ENCODE measurements at places on chromosomes 5 and 9.

GRCh38 chr5:58675341-58675740, 92.5 kb downstream of the RAB3C start:
- DNase-seq: no peak

DNA sequence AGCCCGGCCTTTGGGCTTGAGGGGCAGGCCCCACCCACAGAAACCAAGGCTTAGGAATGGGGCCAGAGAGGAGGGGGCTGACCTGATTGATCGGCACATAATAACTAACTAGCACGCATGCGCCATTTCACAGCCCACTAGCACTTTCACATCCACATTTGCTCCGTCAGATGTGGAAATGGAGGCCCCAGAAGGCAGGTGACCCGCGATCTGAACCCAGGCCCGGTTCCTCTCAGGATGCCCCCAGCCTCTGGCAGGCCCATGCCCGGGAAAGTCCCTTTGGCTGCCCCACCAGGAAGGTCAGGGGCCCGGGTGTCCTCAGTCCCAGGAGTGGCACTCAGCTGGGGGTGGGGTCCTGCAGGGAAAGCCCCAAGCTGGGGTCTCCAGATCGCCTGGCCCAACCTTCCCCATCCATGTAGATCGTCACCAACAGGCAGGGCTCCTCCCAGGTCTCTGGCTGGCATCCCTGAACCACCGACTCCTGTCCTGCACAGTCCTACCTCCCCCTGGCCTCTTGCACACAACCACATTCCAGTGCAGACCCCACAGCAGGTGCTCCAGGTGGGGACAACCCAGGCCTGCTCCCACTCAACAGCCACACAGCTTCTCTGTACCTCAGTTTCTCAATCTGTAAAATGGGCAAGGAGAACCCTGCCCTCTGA, 46.7 kb downstream of the VAV2 start:
- no peak for DNase-seq

DNA sequence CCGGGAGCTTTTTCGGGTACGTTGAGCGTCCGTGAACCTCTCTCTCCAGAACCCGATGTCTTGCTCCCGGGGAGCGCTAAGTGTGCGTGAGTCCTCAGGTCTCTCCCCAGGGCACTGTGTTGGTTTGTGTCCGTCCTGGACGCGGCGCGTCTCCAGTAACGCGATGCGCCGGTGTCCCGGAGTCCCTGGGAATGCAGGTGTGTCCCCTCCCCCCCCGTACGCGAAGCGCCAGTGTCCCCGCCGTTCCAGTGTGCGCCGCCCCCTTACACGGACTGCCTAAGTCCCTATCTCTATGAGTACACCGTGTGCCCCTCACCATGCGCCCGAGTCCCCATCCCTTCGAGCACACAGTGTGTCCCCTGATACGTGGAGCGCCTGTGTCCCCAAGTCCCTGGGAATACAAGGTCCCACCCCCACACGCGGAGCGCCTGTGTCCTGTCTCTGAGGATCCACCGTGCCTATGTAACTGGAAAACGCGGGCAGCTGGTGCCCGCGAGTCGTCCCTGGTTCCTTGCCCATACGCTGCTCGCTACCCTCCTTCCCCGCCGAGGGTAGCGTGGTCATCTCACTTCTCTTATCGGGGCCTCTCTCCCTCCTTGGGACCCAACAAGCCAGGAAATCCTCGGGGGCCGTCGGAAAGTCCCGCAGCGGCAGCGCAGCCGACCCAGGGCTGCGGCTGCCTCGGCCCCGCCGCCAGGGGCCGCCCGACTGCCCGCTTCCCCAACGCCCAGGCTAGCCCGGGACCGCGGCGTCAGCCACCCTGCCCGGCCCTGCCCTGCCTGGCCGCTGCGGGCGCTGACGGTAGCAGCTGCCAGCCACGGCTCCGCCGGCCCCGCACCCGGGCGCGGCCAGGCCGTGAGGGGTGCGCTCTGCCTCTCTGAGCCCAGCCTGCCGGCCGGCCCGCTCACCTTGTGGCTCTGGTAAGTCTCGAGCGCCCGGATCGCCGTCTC, 709 bp downstream of the ELL2 start:
- DNase-seq: peak; percentile 82

DNA sequence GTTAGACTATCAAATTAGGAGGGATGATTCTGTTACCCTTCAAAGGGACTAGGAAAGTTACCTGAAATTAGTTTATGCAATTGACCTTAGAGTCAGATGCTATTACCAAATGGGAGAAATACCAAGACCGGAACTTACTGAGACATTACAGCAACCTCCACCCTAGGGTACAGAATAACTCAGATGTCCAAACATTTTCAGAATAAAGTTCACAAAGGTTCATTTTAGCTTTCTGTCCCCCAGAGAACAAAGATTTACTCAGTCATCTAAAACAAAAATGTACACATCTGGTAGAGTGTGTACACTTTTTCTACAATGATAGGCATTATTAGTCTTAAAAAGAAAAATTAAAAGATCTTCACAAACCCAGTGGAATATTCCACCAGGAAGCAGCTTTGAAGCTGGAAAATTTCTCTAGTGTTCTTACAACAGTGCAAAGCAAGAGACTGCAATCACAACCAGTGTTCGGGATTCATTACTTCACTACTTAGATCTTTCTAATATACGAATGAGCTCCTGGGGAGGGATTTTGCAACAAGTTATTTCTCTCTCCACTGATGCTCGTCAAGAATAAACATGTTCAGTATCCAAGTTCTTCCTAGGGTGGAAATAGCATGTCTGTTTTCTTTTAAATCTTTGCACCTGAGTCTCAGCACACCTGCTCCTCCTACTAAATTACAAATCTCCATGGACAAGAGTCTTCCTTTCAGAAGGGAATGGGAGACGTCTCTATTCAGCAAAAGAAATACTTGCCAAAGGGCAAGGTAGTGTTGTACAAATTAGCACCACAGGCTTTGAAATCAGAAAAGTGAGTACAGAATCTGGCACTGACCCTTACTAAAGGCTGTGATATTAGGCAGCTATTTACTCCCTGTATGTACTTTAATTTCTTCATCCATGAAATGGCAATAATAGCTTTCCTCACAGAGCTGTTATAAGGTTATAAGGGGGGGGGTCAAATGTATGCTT, 8.8 kb downstream of the ETF1 start:
- DNase-seq: no peak

- no peak for DNase-seq
Measured at GRCh38 chr9:110064803-110065202, 143.2 kb downstream of the C9orf152 start.

- DNase-seq: peak; percentile 26
Measured at GRCh38 chr5:171841984-171842776, 56.6 kb downstream of the SMIM23 start.

DNA sequence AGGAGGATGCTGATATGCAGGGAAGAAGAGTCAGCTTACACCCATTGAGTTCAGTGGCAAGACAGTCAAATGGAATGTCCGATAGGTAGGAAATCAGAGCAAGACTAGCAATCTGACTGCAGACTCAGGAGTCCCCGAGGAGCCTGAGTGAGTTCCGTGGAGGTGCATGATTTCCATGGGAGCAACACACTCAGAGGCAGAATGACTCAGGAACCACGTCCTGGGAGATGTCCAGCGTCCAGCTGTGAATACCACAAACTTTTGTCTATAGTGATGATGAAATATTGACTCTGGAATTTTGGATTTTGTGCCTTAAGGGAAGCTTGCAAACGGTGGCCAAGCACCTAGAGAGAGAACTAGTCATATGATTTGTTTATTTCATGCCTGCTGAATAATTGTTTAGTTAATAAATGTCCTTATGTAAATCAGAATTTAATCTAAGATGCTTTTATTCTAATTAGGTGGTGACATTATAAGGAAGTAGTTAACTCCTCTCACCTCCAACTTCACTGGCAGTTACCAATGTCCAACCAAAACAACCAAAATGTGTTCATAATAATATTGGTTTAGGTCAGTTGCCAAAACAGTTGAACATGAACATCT, 100.4 kb downstream of the PDE4D start:
- peak; percentile 93 for DNase-seq

DNA sequence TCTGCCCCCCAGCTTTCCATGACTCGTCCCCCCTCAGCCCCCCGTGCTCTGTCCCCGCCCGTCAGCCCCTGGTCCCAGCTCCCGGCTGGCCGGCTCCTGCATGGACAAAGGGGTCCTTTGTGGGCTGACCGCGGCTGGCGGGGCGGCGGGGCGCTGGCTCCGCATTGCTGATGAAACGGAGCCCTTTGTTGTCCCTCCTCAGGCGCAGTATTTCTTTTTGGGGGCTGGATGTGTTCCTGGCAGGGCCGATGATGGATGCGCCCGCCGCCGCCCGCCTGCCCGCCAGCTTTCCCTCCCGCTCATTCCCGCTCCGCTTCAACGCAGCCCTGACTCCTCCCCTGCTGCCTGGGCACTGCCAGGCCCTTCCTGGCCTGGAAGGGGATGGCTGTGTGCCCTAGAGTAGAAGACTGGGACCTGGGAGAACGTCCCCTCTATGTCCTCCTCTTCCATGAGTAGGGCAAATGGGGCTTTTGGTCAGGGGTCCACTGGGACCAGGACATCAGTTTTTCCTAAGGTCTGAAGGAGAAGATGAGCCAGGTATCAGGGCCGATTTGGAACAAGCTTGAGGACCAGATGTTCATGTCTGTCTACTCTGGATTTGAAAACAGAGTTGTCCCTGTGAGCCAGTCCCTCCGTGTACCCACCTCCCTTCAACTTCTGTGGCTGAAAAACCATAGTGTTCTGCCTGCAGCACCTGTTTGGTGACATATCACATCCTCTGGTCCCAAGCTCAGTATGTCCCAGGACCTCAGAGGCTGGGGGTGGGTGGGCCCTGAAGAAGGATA, 29.0 kb downstream of the CXXC5 start:
- DNase-seq: no peak

DNA sequence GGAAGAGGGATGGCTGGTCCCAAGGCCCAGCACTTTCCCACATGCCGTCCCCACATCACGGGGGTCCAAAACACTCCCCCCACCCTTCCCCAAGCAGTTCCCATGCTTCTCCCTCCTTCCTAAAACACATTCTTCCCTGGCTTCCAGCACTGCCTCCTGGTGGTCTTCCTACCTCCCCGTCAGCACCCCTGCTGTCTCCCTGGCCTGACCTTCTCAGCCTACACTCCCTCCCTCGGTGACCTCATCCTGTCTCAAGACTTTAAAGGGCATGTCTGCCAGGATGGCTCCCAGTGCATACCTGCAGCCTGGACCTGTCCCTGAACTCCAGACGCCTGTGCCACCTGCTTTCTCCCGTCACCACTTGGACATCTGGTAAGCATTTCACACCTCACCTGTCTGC, 4.3 kb upstream of the NCS1 start:
- no peak for DNase-seq

DNA sequence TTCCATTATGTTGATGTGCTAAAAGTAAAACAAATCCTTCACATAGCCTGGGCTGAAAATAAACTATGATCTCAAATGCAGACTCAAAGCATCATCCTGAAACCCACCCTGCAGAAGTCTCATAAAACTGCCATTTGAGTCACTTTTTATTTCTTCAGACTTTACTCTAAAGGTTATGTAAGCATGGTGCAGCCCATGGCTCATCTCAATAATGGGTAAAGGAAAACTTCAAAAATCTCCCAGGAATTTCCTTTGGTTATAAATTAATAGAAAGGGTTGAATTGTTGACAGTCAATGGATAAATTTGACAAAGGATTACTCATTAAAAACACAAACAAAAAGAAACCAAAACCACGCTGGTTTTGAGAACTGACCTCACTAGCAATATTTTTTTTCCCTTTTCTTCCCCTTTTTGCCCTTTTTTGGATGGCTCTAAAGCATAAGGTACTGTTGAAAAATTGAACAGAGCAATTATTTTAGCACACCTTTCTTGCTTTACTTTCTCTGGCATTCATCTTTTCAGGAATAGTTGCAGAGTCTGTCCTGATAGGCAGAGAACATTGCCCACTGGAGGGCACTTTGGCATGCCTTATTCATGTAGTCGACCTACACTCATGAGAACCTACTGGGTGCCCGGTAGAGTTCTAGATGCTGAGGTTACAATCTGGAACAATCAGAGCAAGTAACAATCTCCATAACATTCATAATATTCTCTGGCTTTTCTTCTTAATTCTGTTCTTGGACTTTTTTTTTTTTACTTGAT, 191.4 kb downstream of the TMEM167A start:
- DNase-seq: no peak

DNA sequence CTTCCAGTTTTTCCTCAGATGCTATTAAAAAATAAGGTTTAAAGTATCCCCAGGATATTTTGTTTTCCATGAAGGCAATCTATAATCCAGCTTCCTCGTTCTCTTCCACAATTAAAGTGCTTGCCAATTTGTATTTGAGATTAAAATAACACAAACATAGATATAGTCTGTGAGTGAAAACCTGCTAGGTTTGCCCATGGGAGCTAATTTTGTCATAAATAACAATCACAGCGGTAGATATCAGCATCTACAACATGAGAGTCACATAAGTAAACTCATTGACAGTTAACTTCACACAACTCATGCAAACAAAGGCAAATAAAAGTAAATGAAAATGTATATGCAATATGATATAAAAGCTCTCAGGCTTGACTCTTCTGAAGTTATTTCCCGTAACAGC, 29.2 kb upstream of the RASGRF2 start:
- no peak for DNase-seq

DNA sequence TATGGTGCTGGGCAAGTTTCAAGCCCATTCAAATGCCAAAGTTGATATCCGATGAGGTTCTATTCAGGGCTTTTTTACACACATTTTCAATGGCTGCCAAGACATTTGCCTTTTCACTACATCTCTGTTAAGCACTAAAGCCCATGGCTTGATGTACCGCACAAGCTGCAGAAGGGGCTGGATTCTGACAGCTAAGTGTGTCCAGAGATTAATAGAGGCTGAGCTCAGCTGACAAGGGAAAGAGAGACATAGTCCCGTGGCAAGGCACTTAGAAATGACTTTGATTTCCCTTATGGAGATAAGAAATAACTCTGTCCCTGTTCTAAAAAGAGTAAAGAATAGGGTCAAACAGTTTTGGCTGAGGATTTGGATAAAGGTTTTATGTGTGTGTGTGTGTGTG, 198.6 kb downstream of the DMRT2 start:
- no peak for DNase-seq

DNA sequence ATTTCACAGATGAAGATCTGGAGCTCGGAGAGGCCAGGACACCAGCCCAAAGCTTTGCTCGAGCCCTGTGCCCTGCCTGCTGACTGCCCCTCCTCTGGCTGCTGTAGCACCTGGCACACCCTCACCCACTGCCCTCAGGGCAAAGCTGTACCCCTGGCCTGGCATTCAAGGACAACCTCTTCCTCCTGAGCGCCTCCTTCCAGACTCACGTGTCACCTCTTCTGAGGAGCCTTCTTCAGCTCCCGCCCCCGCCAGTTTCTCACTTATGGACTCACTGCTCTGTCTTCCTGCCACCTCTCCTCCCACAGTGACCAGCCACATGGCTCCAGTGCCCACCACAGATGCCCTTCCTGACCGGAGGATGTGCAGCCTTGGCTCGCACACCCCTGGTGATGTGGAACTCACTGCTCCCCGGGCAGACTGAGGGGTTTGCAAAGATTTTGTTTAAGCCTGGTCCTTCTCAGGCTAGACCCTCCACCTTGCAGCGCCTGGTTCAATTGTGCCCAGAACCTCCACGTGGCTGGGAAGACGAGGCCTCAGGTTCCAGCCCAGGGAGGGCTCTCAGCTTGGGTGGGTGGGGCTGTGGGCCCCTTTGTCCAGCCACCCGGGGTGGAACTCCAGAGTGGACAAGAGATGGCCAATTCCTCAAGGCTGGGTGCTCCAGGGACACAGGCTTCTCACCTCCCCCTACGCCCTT, 46.6 kb upstream of the PHYKPL start:
- no peak for DNase-seq

Data from AG10803 (cell line).